Stimulated activated CD4-positive, alpha-beta T cell treated with anti-CD3 and anti-CD28 coated beads, TNF-alpha, amount 100 ng/mL, for 48 hours (primary cell): ENCODE measurements at places on chromosomes 6 and 20.

DNA sequence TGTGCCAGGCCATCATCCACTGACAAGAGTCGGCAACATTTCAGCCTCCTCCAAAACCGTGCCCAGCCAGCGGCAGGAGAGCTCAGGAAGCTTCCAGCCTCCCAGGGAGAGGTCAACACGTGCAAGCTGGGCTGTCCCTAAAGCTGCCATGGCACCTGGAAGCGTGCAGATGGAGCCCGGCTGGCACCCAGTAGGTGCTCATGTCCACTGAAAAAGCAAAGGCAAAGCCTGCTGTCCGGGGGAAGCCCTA, 14.4 kb upstream of the TLDC2 start:
- no peak for DNase-seq

DNA sequence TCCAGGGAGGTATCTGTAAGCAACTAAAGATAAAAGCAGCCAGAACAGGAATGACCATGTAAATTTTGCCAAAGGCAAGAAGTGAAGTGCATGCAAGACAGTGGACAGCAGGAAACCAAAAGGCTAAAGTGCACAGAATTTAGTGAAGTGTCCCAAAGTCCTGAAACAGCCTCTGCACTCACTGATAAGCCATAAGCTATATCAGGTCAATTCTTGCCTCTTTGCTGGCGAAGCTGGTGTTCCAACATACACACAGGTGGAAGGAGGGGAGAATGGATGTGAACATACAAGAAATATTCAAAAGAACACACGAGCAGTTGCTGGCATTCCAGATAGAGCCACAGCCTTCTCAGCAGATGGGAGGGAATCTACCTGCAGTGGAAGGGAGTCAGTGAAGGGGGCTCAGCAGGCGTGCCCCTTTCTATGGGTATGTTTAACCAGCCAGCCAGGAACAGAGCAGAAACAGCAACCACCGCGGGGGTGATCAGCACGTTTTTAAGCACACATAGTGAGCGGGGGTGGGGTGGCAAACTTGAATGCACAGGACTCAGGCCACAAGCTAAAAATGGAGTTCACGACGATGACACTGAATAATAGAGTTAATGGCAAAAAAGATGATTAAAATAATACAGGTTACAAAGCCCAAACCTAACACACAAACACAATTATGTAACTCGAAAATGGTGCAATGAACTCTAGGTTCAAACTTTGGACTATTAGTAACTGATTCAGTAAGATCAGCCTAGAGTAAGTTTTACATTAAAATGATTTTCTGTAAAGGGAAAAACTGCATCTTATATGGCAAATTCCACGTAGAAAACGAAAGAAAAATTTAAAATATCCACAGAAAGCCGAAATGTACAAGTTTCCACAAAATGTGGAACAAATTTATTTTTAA, 1.2 kb downstream of the ECI2 start:
- DNase-seq: no peak

DNA sequence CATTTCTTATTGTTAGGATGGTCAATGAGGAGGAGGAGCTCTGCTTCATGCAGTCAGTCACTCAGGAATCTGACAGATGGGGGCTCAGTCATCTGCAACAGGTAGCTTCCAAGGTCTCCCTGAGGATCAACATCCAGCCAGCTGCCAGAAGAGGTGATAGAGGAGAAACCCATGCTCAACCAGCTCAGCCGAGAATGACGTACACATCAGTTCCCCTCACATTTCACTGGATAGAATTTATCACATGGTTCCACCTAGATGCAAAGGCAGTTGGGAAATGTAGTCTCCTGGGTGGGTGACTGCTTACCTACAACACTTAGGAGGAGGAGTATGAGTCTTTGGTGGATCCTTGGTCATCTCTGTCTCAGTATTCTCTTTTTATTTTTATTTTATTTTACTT, 144.5 kb downstream of the CEBPB start:
- DNase-seq: no peak

- DNase-seq: no peak
These were observed 339.0 kb downstream of the TPBG start for GRCh38 chr6:82702574-82702973.

- no peak for DNase-seq
These were observed 31.4 kb downstream of the CLVS2 start for GRCh38 chr6:123027408-123027807.

DNA sequence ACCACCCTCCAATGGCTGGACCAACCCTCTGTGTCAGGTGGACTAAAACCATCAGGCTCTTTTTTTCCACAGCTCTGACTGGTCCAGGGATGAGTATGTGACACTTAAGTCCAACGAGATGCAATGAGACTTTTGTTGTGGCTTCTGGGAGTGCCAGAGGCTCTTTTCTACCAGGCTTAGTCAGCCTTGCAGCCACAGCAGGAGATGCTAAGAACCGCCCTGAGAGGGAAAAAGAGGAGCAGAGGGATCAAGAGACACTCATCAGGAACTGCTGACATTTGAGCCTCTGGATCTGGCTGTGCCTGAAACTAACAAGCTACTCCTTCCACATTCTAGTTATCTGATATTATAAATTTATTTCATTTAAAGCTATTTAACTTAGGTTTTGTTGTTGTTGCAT, 270.9 kb upstream of the SULF2 start:
- no peak for DNase-seq

GRCh38 chr6:144804246-144804790, 519.2 kb downstream of the UTRN start:
- no peak for DNase-seq

DNA sequence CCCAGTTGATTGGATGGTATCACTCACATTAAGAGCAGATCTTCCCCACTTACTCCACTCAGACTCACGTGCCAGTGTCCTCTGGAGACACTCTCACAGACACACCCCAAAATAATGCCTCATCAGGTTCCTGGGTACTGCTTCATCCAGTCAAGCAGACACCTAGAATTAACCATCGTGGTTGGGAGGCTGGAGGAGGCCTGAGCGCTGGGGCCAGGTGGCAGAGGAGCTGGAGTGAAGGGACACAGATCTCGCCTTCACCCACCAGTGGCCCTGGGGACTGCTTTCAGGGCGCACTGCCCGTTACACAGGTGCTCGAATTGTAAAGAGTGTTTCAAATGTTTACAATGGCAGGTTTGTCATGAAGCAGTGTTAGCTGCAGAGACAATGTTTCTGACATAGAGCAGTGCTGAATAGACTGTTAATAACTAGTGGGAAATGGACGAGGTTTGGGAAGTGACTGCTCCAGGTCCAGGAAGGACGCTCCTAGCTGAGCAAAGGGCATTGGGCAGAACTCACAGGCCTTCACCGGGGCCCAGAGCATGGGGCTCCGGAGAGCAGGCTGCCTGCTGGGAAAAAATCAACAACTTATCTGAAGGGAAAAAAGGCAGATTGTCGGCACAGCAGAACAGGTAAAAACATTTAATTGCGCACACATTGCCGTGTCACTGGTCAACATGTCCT, 38.4 kb downstream of the TMEM242 start:
- no peak for DNase-seq

DNA sequence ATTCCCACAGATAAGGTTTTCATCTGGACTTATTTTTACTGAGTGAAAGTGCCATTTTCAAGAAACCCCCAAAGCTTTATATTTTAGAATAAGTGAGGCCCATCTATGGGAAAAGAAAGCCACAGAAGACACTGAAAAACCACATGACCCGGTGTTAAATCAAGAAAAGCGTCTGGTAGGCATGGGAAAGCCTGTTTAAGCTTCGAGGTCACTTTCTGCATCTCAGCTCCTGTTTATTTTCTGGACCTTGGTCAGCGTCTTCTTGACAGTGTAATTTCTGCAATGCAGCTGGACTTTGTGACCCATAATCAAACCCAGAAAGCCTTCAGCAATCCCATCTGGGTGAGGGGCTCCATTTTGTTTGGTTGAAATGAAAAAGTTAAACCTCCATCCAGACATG, 59.6 kb upstream of the NEDD9 start:
- no peak for DNase-seq
